Thyroid gland (tissue), 4 donors: ENCODE measurements at places on chromosomes 4 and X. TPM values are rescaled to one million over a fixed set of nuclear protein-coding genes. Genes with fewer than 3 reads are reported as not detected.

DNA sequence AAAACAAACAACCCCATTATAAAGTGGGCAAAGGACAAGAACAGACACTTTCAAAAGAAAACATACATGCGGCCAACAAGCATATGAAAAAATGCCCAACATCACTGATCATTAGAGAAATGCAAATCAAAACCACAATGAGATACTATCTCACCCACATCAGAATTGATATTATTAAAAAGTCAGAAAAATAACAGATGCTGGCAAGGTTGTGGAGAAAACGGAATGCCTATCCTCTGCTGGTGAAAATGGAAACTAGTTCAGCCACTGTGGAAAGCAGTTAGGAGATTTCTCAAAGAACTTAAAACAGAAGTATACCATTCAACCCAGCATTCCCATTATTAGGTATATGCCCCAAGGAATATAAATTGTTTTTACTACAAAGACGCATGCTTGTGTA, 112.5 kb downstream of the JADE1 start:
- H3K27ac ChIP-seq: no peak overlapping the region
- no peaks in the 10 kb centered on the region for H3K27me3 ChIP-seq
- no peak for DNase-seq
- H3K4me1 ChIP-seq: no peaks in the 10 kb centered on the region
- H3K4me3 ChIP-seq: no peak overlapping the region

GRCh38 chr4:113739197-113739596, 22.3 kb downstream of the CAMK2D start:
- H3K27ac ChIP-seq: peak overlapping the region; percentile 26
- H3K36me3 ChIP-seq: no peaks in the 10 kb centered on the region
- no peak for DNase-seq
- H3K4me1 ChIP-seq: peaks cover 8% of the 10 kb centered on the region

DNA sequence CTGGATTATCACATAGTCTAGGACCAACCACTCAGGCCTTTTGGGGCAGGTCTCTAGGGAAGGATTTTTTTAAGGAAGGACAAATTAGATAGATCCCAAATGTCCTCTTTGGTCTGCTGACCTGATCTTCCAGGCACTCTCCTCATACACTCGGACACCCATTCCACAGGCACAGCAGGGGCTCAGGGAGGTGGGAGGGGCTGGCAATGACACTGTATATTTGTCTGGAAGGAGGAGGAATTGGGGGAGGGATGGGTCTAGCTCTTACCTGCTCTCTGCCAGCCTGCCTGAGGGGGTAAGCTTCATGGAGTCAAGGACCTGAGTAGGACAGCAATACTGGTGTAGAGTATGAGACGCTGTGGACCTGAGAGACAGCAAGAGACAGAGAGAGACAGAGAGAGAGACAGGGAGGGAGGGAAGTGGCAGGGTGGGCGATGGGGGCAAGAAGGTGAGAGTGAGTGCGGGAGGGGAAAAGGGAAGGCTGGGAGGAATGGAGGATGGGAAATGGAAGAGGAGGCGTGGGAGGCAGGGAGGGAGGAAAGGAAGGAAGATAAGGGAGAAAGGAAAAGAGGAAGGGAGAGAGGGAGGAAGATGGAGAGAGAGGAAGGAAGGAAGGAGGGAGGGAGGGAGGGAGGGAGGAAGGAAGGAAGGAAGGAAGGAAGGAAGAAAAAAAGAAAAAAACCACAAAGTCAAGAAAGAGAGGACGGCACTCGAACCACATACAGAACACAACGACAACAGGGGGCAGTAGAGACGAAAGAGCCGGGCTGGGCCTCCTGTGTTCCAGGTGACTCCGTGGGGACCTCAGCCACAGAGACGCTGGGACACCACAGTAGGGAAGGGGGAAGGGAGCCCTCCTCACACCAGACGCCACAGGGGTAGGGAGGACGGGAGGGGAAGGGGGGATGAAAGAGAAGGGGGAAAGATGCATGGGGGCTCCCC, 1.8 kb downstream of the IQSEC2 start:
- H3K4me1 ChIP-seq: peaks cover 12% of the 10 kb centered on the region
- no peak overlapping the region for H3K27ac ChIP-seq
- H3K27me3 ChIP-seq: no peaks in the 10 kb centered on the region
- no peak for DNase-seq

DNA sequence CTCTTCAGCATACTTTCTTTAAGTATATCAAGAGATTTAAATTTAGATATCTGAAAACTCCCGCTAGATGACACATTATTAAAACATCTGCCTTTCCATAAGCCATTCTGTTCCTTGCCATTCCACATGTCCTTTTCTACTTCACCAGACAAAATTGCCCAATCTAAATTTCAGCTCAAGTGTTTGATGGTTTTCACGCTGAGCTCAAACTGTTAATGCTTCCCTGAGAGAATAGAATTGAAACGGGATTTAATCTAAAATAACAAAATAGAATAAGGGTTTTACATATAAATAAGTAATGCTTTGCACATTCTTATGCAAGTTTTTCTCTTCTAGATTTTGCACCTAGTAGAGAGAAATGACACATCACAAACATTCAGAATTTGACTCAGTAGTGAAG, 764.5 kb upstream of the TENM3 start:
- no peak overlapping the region for H3K27ac ChIP-seq
- no peaks in the 10 kb centered on the region for H3K27me3 ChIP-seq
- H3K36me3 ChIP-seq: no peaks in the 10 kb centered on the region
- no peak for DNase-seq
- no peaks in the 10 kb centered on the region for H3K4me1 ChIP-seq

- no peak overlapping the region for H3K4me3 ChIP-seq
- DNase-seq: no peak
- no peaks in the 10 kb centered on the region for H3K27me3 ChIP-seq
- no peak overlapping the region for H3K27ac ChIP-seq
Observed at GRCh38 chr4:56183344-56183959, 203.8 kb downstream of the AASDH start.

DNA sequence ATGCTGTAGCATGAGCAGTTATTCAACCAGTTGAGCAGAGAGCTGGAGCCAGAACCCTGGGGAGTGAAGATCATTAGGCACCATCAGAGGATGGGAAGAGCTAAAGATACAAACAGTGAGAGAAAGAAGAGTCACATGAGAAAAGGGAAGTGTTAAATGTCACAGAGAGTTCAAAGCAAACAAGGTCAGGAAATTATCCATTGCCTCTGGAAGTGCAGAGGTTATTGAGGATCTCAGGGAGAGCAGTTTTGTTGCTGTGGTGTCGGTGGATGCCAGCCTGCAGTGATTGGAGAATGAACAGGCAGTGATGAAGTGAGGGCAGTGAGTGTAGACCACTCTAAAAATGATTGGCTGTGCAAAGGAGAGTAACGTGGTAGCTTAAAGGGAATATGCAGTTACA, 17.7 kb downstream of the SPARCL1 start:
- no peaks in the 10 kb centered on the region for H3K4me1 ChIP-seq
- DNase-seq: no peak
- no peaks in the 10 kb centered on the region for H3K36me3 ChIP-seq
- no peaks in the 10 kb centered on the region for H3K27me3 ChIP-seq
- H3K4me3 ChIP-seq: no peak overlapping the region

DNA sequence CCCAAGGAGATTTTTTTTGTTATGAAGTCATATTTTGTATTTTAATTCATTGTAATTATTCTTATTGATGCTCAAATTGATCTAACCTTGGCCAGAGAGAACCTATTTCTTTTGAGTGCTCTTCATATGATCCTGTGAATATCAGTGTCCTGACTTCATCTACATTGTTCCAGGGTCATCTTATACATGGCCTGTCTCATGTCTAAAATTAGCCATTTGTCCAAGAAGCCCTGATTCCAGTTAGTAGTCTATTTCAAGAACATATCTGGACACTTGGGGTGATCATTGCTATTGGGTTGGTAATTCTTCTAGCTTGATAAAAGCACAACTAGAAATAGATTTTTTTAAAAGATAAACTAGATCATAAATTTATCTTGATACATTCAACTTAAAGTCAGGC, 266.2 kb downstream of the SPRY1 start:
- no peak overlapping the region for H3K27ac ChIP-seq
- H3K4me1 ChIP-seq: no peaks in the 10 kb centered on the region
- H3K36me3 ChIP-seq: no peaks in the 10 kb centered on the region
- H3K4me3 ChIP-seq: no peak overlapping the region
- H3K27me3 ChIP-seq: no peaks in the 10 kb centered on the region

DNA sequence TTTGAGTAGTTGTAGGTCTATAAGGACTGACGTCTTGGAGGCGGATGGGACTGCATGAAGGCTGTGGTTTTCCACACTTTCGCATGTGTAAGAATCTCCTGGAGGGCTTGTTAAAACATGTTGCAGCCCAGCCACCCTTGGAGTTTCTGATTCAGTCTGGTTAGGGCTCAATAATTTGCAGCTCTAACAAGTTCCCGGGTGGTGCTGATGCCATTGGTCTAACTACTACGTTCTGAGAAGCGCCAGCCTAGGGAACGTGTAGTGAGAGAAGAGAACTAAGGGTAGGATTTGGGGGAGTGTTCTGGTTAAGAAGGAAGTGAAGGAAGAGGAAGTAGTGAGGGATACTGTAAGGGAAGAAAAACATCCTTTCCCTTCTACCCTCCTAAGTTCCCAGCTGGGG, 138.9 kb downstream of the LARP7 start:
- no peak overlapping the region for H3K27ac ChIP-seq
- DNase-seq: no peak
- H3K4me3 ChIP-seq: no peak overlapping the region
- no peaks in the 10 kb centered on the region for H3K4me1 ChIP-seq
- no peaks in the 10 kb centered on the region for H3K27me3 ChIP-seq
- no peaks in the 10 kb centered on the region for H3K36me3 ChIP-seq

DNA sequence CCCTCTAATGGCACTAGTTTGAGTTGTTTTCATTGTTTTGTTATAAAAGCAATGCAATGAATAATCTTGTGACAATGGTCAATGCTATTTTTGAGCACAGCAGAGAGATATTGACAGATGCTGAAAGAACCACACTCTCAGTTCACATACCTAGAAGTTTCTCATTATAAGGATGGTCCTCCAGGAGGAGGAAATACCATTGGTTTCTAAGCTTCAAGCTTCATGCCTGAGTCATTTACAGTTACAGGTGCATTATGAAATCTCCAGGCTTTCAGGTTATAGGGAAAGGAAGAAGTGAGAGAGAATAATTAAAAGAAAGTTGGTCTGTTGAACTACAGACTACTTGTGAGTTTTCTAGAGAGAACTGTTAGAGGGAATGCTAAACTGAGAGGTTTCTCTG, 75.3 kb downstream of the PWWP3B start:
- no peak for DNase-seq
- H3K4me1 ChIP-seq: no peaks in the 10 kb centered on the region
- no peak overlapping the region for H3K4me3 ChIP-seq
- no peak overlapping the region for H3K27ac ChIP-seq
- no peaks in the 10 kb centered on the region for H3K36me3 ChIP-seq

DNA sequence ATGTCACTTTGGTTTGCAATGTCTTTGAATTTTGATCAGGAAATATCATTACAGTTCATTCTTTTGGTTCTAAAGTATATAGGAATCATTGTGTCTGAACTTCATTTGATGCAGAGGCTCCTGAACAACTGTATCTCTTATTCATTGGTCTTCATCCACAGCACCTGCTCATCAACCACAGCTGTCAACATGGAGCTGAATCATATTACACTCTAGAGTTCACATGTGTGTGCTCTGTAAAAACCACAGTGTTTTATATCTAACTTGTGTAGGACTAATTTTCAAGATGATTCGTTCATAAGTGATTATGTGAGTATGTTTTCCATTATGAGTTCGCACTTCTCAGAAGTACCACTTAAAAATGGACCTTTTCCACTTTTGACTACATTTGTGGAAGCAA, 643.3 kb upstream of the FAM241A start:
- no peaks in the 10 kb centered on the region for H3K36me3 ChIP-seq
- H3K27me3 ChIP-seq: no peaks in the 10 kb centered on the region
- H3K4me3 ChIP-seq: no peak overlapping the region
- DNase-seq: no peak
- H3K27ac ChIP-seq: no peak overlapping the region
- H3K4me1 ChIP-seq: no peaks in the 10 kb centered on the region

Gene DDX60
- total RNA-seq: 17.1 TPM

Gene PSAPL1
- not detected for total RNA-seq
